Vagina (tissue), 2 donors: ENCODE measurements at places on chromosomes 12 and 14. TPM values are rescaled to one million over a fixed set of nuclear protein-coding genes. Genes with fewer than 3 reads are reported as not detected.

GRCh38 chr12:3035815-3036702, 41.1 kb upstream of the TSPAN9 start:
- H3K27ac ChIP-seq, result no peak overlapping the region
- no peaks in the 10 kb centered on the region for H3K4me1 ChIP-seq
- H3K4me3 ChIP-seq, result no peak overlapping the region
- no peaks in the 10 kb centered on the region for H3K36me3 ChIP-seq

- H3K36me3 ChIP-seq, result no peaks in the 10 kb centered on the region
- H3K27me3 ChIP-seq, result no peaks in the 10 kb centered on the region
- no peaks in the 10 kb centered on the region for H3K4me1 ChIP-seq
- no peak overlapping the region for H3K4me3 ChIP-seq
- no peak overlapping the region for H3K27ac ChIP-seq
Measured at GRCh38 chr12:83065562-83065961, 378.9 kb downstream of the TMTC2 start.

TMBIM4 gene
- 98.7 TPM for total RNA-seq

GRCh38 chr12:59115995-59116394, 195.7 kb upstream of the LRIG3 start:
- H3K4me3 ChIP-seq, result no peak overlapping the region
- no peak overlapping the region for H3K27ac ChIP-seq
- no peaks in the 10 kb centered on the region for H3K27me3 ChIP-seq
- peaks cover 8% of the 10 kb centered on the region for H3K4me1 ChIP-seq
- DNase-seq, result no peak
